PC-3 (cell line): ENCODE measurements at places on chromosomes 2 and 18. TPM values are rescaled to one million over a fixed set of nuclear protein-coding genes. Genes with fewer than 3 reads are reported as not detected.
A peak's percentile ranks its signal among the peaks of the same experiment; 100 is the strongest.

- no peaks in the 10 kb centered on the region for H3K36me3 ChIP-seq
- no peak overlapping the region for H3K27ac ChIP-seq
- H3K4me1 ChIP-seq: peaks cover 14% of the 10 kb centered on the region
These were observed 93.8 kb downstream of the DTNA start for GRCh38 chr18:34803877-34804400.

DNA sequence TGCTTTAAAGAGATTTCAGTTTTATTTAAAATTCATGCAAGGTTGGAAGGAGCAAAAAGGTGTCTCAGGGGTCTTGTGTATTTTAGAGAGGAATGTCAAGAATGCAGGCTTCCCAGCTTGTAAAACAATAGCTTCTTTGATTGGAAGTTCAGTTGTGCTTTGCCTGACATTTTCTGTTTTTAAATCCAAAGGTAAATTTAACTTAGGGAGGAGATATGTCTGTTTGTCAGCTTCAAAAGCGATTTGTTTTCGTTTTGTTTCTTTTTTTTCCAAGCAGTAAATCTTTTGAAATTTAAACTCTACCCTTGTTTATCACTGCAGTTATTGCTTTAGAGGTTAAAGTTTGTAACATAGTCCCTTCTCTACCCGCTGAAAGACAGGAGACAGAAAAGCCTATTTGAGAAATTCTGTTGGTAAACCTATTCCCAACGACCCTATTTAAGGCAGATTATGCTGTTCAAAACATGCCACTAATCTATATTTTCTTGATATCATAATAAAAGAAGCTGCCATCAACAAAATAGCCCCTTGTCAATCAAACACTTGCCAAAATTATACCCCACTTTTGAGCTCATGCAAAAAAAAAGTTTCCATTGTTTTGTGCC is 639.6 kb downstream of the IRS1 start:
- H3K27me3 ChIP-seq: no peaks in the 10 kb centered on the region
- H3K27ac ChIP-seq: 0 out of 2 replicates have a peak overlapping the region, but pooled peaks have one; percentile 3
- H3K36me3 ChIP-seq: no peaks in the 10 kb centered on the region

- H3K27me3 ChIP-seq: 0 out of 2 replicates have a peak, but pooled peaks cover 7% of the 10 kb centered on the region
- H3K4me3 ChIP-seq: no peak overlapping the region
- H3K4me1 ChIP-seq: no peaks in the 10 kb centered on the region
- H3K27ac ChIP-seq: no peak overlapping the region
These were observed 283.5 kb upstream of the HS6ST1 start for GRCh38 chr2:128602038-128602698.

The SP5 gene
- 0.47 and 4.8 TPM in 2 replicates for total RNA-seq

The DOK6 gene
- total RNA-seq: not detected in 2 replicates
